Endodermal cell (in vitro differentiated cells): ENCODE measurements at places on chromosomes 1 and 21. TPM values are rescaled to one million over a fixed set of nuclear protein-coding genes. Genes with fewer than 3 reads are reported as not detected.

DNA sequence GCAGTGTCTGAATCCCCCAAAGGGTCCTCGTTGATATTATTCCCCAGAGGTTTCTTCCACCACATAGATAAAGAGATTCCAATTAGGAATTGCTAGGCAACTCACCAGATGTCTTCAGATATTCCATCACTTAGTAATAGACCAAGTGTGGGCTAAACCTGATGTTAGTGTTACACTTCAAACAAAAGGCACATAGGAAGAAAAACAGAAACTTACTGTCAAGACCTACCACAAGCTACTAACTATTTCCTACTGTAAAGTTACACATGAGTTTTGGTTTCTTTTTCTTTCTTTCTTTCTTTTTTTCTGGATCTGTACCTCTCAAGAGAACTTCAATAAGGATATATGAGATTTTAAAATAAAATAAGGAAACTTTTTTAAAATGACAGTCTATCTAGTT lies 879.1 kb upstream of the NEGR1 start:
- no peaks in the 10 kb centered on the region for H3K27me3 ChIP-seq
- H3K4me3 ChIP-seq: no peak overlapping the region
- DNase-seq: no peak
- H3K36me3 ChIP-seq: no peaks in the 10 kb centered on the region
- no peak overlapping the region for H3K27ac ChIP-seq

DNA sequence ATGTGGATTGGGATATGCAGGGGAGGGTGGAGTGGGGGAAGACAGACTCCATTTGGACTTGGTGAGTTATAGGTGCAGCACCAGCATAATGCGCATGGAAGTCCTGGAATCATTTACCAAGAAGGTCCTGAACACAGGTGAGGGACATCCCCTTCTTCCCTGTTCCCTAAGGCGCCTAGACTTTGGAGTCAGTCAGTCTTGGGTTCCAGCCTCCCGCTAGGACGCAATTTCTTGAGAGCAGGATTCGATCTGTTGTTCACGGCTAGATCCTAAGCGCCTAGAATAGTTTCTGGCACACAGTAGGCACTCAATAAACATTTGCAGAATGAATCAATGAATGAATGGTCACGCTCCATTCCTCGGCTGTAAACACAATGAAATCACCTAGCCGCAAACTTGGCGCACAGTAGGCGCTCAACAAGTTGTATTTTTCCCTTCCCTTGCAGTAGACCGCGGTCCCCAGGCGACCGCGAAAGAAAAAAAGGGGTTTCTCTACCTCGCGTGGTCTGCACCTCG lies 1.0 kb upstream of the AK4 start:
- peak overlapping the region; percentile 95 for H3K4me3 ChIP-seq
- no peak for DNase-seq
- H3K36me3 ChIP-seq: no peaks in the 10 kb centered on the region
- peaks cover 10% of the 10 kb centered on the region for H3K27me3 ChIP-seq
- no peak overlapping the region for H3K27ac ChIP-seq
- H3K4me1 ChIP-seq: peaks cover 5% of the 10 kb centered on the region

DNA sequence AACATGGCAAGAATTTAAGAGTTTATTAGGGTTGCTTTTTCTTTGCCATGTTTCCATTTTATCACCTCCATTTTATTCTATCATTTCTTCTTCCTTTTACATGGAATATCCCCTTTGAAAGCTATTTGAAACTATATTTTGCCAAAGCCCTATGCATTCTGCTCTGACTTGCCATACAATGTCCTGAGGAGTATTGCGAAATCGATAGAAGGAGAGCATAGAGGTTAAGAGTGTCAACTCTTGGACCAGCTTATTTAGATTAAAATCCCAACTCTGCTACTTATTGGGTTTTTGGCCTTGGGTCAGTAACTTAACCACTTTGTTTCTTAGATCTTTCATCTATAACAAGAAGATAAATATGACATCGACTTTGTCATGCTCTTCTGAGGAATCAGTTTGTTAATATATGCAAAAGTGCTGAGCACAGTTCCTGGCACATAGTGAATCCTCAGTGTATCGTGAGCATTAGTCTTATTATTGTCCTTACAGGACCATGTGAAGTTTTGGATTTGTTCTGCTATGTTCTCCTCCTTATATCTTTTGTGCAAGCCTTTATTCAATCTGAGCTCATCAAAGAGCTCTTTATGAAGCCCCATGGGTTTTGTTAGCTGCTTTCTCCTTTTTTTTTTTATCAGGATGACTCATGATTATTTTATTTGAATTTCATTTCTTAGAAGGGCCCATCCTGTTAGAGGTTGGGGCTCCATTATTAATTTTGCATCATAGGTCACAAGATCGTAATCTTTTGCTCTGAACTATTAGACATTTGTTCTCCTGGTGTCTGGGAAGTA lies 17.6 kb downstream of the ACKR1 start:
- H3K4me3 ChIP-seq: no peak overlapping the region
- H3K4me1 ChIP-seq: peaks cover 4% of the 10 kb centered on the region
- H3K36me3 ChIP-seq: no peaks in the 10 kb centered on the region
- no peak for DNase-seq
- no peaks in the 10 kb centered on the region for H3K27me3 ChIP-seq

DNA sequence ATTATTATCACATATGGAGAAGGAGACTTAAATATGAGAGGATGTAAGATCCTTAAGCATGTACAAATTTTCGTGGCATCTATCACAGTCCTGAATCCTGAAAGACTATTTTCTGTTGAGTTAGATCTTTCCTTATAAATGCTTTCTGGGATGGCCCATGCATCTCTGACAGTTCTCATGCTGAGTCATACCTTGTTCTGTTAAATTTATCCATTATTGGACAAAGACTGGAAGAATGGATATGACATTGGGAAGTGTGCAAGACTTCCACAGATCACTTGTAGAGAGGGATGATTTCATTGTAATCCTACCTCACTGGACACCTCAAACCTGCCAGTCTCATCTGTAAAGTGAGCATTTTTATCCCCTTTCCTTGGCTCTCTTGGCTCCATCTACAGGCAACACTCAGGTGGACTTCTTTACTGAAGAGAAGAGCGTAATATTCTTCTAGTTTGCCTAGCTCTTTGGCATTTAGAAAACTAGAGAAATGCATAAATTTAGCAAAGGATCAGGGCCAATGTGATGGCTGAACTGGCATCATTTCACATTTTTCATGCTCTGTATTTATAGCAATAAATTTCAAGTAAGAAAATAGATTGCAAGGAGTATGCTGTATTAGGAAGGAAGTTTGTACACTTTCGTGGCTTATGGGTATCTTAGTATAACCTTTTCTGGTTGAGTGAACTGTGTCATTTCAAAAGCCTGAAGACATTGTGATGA lies 128.2 kb downstream of the NFIA start:
- no peaks in the 10 kb centered on the region for H3K36me3 ChIP-seq
- H3K27ac ChIP-seq: no peak overlapping the region
- no peaks in the 10 kb centered on the region for H3K4me1 ChIP-seq
- H3K27me3 ChIP-seq: no peaks in the 10 kb centered on the region

DNA sequence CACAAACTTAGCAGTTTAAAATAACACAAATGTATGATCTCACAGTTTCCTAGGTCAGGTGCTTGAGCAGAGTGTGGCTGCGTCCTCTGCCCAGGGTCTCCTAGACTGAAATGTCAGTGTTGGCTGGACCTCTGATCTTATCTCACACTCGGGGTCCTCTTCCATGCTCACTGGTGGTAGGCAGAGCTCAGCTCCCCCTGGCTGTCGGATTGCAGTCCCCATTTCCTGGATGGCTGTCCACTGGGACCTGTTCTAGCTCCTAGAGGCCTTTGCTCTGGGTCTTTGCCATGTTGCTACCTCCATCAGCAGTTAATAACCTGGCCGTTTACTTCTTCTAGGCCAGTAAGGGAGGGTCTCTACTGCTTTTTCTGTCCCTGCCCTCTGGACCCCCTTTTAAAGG lies 107.5 kb downstream of the PCNX2 start:
- DNase-seq: peak; percentile 59
- H3K27me3 ChIP-seq: no peaks in the 10 kb centered on the region
- H3K4me1 ChIP-seq: no peaks in the 10 kb centered on the region
- H3K4me3 ChIP-seq: no peak overlapping the region
- H3K27ac ChIP-seq: no peak overlapping the region
- H3K36me3 ChIP-seq: peaks cover 3% of the 10 kb centered on the region

DNA sequence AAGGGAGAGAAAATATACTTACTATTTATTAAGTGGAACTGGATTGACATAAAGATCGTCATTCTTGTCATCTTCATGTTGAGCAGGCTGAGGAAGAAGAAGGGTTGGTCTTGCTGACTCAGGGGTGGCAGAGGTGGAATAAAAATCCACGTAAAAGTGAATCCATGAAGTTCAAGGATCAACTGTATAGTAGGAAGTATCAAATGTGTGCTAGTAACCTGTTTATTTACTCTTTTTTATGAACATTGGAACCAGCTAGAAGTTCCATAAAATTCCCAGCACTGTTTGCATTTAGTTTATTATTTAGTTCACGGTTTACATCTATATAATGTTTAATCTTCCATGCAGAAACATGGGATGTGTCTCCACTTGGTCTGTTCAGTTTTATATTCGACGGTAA lies 70.7 kb downstream of the PLPPR4 start:
- no peaks in the 10 kb centered on the region for H3K4me1 ChIP-seq
- no peaks in the 10 kb centered on the region for H3K36me3 ChIP-seq
- H3K27me3 ChIP-seq: no peaks in the 10 kb centered on the region
- no peak overlapping the region for H3K27ac ChIP-seq

GRCh38 chr1:76018045-76018444 lies 56.5 kb upstream of the ST6GALNAC3 start:
- no peaks in the 10 kb centered on the region for H3K27me3 ChIP-seq
- H3K27ac ChIP-seq: no peak overlapping the region
- H3K4me3 ChIP-seq: no peak overlapping the region
- H3K36me3 ChIP-seq: no peaks in the 10 kb centered on the region
- H3K4me1 ChIP-seq: peaks cover 5% of the 10 kb centered on the region

GRCh38 chr1:114755006-114755931 lies 2.5 kb downstream of the CSDE1 start:
- DNase-seq: no peak
- peaks cover 24% of the 10 kb centered on the region for H3K36me3 ChIP-seq
- no peaks in the 10 kb centered on the region for H3K27me3 ChIP-seq
- peak overlapping the region; percentile 93 for H3K4me3 ChIP-seq

- H3K27ac ChIP-seq: peak overlapping the region; percentile 53
- peaks cover 81% of the 10 kb centered on the region for H3K36me3 ChIP-seq
- H3K27me3 ChIP-seq: no peaks in the 10 kb centered on the region
- no peak overlapping the region for H3K4me3 ChIP-seq
- DNase-seq: peak; percentile 59
- H3K4me1 ChIP-seq: no peaks in the 10 kb centered on the region
Observed at GRCh38 chr1:180981596-180982387, 40.9 kb downstream of the STX6 start.

GRCh38 chr1:103129255-103129654 lies 20.9 kb upstream of the COL11A1 start:
- H3K4me1 ChIP-seq: no peaks in the 10 kb centered on the region
- no peak overlapping the region for H3K27ac ChIP-seq
- no peaks in the 10 kb centered on the region for H3K36me3 ChIP-seq
- no peaks in the 10 kb centered on the region for H3K27me3 ChIP-seq
- no peak overlapping the region for H3K4me3 ChIP-seq
- DNase-seq: no peak

DNA sequence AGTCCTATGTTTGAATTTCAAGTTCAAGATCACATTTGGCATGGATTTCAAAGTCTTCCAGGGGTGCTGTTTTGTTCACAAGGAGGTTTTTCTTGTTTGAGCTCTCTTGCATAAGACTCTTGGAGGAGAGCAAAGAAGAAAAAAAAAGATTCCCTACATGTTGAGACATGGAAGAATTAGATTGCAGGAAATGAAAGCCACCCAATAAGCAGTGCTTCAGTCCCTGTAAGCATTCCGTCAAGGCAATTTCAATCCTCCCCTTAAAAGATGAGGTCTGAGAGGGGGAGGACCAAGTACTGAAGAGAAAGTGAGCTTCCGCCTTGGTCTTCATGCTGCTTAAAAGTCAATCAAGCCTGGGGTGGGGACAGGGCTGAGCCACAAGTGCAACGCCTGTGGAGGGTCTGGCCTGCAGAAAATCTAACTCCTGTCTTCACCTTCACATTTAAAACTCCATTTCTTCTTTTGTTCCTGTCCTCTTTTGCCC lies 50.2 kb downstream of the LPAR3 start:
- H3K36me3 ChIP-seq: no peaks in the 10 kb centered on the region
- H3K27ac ChIP-seq: no peak overlapping the region
- H3K27me3 ChIP-seq: no peaks in the 10 kb centered on the region
- H3K4me1 ChIP-seq: no peaks in the 10 kb centered on the region

Gene NBPF8
- 10.0 to 21.5 TPM (median 20.4 TPM) in 3 replicates for total RNA-seq

Gene APOBEC4
- total RNA-seq: not detected in 3 replicates

Gene KANK4
- 0.43 and 0.70 TPM in 2 replicates for total RNA-seq

Gene NTNG1
- 0.84 to 2.5 TPM (median 2.1 TPM) in 3 replicates for total RNA-seq

Gene ELF3
- 13.2 to 55.2 TPM (median 16.8 TPM) in 3 replicates for total RNA-seq

Gene ALDH9A1
- total RNA-seq: 40.0 to 52.7 TPM (median 52.2 TPM) in 3 replicates

Gene FMO2
- total RNA-seq: not detected in 3 replicates

Gene MLLT11
- 16.5 and 18.3 TPM in 2 replicates for total RNA-seq

Gene CASQ2
- 0.15 TPM in 1 of 3 replicates, not detected in the others for total RNA-seq

Gene UBE2U
- total RNA-seq: not detected in 3 replicates
